ENCODE measurements at places on chromosomes 13 and 19.

- no peak for DNase-seq
Observed at GRCh38 chr19:35052599-35053190, 11.2 kb downstream of the HPN start.

DNA sequence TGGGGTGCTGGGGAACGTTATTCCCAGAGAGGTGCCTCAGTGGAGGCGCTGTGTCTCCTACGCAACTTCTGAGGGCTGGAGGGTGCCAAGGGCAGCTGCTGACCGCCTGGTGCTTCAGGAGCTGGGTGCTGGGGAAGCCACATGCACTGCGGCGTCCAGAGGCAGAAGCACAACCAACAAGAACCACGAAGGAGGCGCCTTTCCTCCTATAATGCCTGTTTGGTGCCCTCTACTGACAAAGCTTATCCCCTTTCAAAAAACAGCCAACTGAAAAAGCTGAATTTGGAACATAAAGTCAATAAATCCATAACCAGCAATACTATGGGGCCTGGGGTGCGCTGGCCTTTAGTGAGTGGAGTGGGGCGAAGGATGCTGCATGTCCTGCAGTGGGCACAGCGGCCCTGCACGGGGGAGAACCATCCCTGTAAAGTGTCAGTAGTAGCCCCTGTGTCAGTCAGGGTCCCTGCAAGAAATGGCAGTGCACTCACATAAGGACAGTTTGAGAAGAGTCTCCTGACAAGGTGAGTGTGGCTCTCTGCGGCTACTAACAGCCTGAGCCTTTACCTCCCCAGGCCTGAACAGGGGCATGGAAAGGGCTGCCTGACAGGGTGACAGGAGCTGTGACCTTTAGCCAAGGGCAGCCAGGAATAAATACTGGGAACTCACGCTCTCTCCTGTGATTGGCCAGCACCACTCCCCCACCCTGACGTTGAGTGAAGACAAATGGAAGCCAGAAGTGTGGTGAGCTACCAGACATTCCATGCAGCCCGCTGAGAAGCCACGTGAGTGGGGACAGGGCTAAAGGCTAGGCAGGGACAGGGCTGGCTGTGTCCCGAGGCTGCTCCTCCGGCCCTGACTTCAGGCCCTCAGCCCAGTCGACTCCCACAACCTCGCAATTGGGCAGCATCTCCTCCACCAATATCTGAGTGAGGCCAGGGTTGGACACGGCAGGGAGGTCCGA lies 4.5 kb upstream of the B3GNT8 start:
- DNase-seq: no peak

DNA sequence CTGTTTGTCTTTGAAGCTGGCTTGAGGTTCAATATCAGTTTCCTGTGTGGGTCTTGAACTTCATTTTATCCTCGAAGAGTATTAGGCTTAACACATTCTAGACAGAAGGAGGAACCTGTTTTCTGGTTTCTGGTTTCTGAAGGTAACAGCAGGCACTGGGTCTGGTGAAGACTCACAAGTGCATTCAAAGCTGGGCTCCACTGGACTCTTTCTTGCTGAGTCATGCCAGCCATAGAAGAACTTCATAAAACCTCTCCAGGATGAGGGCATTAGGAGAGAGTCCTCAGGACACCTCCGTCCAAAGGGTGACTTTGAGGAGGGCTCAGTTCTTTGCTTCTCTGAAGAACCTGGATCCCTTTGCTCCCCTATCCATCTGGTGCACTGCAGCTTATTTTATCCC lies 668.6 kb upstream of the SLC10A2 start:
- DNase-seq: no peak

GRCh38 chr13:21208652-21209154 lies 32.2 kb downstream of the MRPL57 start:
- no peak for DNase-seq

GRCh38 chr19:56839652-56840450 lies 675 bp downstream of the PEG3 start:
- no peak for DNase-seq

DNA sequence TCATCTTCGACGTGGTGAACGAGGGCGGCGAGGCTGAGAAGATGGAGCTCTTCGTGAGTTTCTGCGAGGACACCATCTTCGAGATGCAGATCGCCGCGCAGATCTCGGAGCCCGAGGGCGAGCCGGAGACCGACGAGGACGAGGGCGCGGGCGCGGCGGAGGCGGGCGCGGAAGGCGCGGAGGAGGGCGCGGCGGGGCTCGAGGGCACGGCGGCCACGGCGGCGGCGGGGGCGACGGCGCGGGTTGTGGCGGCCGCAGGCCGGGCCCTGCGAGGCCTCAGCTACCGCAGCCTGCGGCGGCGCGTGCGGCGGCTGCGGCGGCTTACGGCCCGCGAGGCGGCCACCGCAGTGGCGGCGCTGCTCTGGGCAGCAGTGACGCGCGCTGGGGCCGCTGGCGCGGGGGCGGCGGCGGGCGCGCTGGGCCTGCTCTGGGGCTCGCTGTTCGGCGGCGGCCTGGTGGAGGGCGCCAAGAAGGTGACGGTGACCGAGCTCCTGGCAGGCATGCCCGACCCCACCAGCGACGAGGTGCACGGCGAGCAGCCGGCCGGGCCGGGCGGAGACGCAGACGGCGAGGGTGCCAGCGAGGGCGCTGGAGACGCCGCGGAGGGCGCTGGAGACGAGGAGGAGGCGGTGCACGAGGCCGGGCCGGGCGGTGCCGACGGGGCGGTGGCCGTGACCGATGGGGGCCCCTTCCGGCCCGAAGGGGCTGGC lies 52.6 kb downstream of the MAP4K1 start:
- DNase-seq: peak; percentile 48

DNA sequence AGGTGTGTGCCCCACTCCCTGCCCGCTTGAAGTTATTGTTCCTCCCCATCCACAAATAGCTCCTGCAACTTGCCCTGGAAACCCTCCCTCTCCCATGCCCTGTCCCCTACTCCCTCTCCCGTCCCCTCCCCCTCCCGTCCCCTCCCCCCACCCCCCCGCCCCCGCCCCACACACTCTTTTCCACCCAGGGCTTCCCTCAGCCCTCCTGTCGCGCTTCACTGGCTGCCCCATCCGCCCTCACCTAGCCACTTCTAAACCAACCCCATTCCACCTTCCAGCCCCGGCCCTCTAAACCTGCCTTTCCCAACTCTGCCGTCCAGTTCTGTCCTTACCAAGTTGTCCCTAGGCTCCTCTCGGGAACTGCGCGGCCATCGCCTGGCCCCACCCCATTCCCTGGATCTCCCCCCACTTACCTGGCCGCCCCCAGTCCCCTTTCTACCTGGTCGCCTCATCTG lies 993 bp downstream of the RGL3 start:
- DNase-seq: no peak

DNA sequence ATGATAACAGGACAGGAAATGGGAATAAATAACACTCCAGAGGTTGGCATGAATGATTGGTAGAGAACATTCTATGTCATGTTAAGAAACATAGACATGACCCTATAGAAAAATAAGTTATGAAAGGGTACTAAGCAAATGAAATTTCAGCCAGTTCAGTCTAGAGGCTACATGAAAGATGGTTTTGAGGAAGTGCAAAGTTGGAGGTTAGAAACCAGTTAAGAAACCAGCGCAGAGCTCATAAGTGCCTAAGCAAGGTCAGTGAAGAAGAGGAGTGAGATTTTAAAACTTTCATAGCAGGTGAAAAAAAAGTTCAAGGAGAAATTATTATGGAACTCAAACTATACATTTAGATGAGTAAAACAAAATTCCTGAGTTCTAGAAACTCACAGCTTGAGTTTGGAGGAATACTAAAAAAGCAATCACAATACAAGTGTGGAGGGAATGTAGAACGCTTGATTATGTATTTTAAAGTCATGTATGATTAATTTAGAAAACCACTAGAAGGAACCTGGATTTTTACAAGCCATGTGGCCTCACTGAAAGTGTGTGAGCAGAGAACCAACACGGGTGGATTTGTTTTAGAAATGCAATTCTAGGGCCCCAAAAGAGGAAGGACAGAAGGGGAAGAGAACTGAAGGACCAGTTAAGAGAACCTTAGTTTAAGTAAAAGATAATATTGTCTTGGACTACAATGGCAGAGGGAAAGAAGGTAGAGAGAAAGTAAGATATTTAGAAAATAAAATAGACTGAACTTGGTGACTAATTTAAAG lies 162.4 kb downstream of the PCDH20 start:
- DNase-seq: no peak

GRCh38 chr13:62847520-62847919 lies 1431.9 kb upstream of the PCDH20 start:
- DNase-seq: no peak

- no peak for DNase-seq
Observed at GRCh38 chr19:5394551-5395505, 54.2 kb upstream of the PTPRS start.

DNA sequence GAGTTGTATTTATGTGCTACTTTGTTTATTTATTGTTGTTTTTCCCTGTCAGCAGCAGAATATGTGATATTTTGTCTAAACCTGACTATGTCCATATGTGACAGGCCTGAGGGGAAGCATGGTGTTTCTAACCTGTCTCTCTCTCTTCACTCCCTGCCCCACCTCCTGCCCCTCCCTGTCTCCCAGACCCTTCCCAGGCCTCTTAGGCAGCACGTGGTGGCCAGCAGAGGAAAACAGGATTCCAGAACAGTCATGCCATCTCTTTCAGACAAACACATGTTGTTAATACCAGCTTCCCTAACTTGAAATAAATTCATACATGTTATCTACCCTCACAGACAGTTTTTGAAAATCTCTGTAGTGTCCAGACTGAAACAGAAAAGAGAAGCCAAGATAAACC lies 31.0 kb upstream of the ATP11A start:
- no peak for DNase-seq

GRCh38 chr13:98226496-98226895 lies 49.4 kb upstream of the RNF113B start:
- DNase-seq: no peak

- no peak for DNase-seq
Observed at GRCh38 chr13:111661052-111661451, 340.6 kb downstream of the TEX29 start.

DNA sequence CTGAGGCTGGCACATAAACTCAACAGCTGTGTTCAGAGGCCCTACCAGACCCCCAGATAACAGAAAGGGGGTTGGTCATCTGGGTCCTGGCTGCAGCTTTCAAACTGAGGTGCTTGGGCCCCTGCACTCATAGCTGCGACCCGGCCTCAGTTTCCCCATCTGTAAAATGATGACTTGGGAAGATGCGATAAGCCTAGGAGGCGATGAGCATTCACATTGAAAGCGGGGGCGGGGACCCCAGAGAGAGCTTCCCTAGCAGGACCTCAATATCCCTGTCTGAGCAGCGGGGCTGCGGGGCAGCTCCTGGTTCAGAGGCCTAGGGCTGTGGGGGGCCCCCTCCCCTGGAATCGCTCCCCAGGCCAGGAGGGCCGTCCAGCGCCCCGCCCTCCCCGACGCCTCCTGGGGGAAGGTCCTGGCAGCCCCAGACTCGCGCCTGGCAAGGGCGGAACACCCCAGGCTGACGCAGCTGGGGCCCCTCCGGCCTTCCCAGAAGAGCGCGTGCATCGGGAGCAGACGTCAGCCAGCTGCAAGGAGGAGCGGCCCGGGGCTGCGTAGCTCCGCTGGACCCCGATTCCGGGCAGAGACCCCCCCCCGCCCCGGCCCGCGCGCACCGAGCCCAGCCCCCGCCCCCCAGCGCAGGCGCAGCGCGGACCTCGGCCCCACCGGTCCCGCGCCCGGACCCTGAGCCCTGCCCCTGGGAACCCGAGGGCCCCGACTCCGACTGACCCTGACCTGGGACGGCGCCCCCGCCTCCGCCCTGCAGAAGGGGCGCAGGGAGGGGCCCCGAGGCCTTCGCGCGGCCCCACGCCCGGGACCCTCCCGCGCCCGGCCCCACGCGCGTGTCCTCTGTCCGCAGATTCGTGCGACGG lies 3.5 kb downstream of the FSTL3 start:
- DNase-seq: no peak

- no peak for DNase-seq
Observed at GRCh38 chr19:21566073-21566472, 60.7 kb downstream of the ZNF429 start.

- DNase-seq: no peak
Observed at GRCh38 chr19:35533201-35533821, at the start of gene GAPDHS. Gene GAPDHS (plus strand): TSS chr19:35533456. CDS start chr19:35533528, 72 bp downstream.

GRCh38 chr19:16154557-16154956 lies 11.1 kb downstream of the HSH2D start:
- DNase-seq: no peak

All from memory B cell (primary cell).